ENCODE measurements at places on chromosomes 13 and 19. TPM values are rescaled to one million over a fixed set of nuclear protein-coding genes. Genes with fewer than 3 reads are reported as not detected.

DNA sequence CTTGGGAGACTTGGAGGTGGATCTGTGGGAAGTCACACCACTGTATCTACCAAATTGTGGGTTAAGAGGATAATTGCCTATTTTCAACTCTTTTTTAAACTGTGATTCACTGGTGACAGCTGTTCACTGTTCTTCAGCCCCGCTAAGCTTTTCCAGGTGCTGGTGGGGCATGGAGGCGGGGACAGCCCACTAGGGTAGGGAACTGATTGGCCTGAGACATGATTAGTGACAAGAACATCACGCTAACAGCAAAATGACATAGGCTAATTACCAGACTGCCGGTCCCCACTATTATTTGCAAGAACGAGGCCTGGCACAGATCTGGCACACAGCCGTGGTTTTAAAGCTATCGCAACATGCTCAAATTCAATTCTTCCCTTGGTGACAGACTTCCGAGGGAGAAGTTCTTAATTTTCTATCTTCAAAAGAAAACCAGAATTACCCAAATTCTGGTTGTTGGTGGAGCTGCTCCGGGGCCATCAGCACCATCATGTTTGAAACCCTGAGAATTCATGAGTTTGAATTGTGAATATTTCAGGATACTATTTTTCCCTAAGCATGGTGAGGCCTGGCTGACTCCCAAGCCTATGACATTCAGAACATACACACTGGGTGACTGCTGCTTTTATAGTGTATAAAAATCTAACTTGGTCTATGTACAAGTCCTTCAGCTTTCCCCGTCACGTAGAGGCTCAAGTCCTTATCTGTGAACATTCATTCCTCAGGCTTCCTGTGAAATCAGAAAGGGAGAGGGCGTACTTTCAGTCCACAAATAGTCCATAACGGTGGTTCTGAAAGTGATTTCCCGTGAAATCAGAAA is 17.9 kb downstream of the DOCK9 start:
- no peak for DNase-seq

DNA sequence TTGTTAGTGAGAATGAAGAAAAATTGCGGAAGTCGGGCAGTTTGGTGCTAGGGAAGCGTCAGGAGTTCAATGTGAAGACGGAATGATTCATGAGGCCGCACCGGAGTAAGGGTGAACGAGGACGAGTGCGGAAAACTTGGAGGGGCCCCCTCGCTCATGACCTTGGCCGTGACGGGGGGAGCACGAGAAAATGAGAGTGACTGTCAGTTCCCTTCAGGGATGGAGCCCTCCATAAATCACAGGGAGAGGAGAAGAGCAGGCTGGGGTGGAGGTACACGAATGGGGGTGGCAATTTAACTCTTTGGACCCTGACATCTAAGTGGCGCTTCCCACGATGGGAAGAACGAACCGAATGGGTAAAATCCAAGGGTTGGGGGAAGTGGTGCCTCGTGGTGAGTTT is 486.4 kb downstream of the TSHZ3 start:
- DNase-seq = no peak

DNA sequence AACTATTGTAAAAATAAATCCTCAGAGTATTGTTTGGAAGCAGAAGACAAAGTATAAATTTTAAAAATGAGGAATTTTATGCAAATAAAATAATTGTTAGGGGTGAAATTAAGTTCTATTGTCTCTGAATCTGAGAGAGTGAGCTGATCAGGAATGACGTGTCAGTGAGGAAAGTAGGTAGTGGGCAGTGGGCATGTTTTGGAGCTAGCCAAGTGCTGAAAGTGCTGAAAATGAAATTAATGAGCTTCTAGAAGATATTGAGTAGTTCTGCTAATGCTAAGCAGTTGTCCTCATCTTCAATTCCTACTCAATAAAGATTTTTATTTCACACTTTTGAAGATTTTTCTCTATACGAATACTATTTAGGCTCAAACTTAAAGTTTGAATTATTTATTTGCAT is 1167.8 kb upstream of the PCDH20 start:
- no peak for DNase-seq

GRCh38 chr13:67048084-67048820 is 181.9 kb downstream of the PCDH9 start:
- DNase-seq = no peak

The GZMM gene
- total RNA-seq = 1.3 TPM

GRCh38 chr19:2261438-2262172 is 5.4 kb upstream of the JSRP1 start:
- no peak for DNase-seq

The PLK5 gene
- not detected for total RNA-seq

DNA sequence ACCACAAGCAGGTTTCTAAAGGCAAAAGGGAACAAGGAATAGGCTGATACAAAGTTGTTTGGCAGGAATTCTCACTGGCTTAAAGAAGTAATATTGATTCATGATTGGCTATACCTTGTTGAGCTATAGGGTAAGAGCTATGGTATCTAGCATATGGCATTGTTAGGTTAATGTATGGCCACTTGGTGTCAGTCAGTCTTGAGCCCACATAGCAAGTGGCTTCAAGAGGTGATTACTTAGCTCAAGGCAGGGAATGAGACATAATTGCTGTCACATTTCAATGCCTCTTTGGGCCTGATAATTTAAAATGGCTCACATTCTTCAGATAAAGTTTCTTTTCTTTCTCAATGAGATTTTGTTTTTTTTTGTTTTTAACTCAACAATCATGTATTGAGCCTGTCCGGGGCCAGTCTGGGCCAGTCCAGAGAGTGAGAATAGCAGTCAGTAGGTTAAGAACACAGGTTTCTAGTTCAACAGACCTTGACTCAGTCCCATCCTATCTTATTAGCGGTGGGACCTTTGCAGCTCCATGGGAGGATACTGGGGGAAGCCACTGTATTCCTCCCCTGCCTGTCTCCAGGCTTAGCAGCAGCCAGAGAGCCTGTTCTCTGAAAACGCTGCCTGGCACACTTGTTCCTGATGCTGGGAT is 45.8 kb upstream of the RCBTB2 start:
- no peak for DNase-seq

The C19orf85 gene
- not detected for total RNA-seq

The BEST2 gene
- 0.10 TPM for total RNA-seq

DNA sequence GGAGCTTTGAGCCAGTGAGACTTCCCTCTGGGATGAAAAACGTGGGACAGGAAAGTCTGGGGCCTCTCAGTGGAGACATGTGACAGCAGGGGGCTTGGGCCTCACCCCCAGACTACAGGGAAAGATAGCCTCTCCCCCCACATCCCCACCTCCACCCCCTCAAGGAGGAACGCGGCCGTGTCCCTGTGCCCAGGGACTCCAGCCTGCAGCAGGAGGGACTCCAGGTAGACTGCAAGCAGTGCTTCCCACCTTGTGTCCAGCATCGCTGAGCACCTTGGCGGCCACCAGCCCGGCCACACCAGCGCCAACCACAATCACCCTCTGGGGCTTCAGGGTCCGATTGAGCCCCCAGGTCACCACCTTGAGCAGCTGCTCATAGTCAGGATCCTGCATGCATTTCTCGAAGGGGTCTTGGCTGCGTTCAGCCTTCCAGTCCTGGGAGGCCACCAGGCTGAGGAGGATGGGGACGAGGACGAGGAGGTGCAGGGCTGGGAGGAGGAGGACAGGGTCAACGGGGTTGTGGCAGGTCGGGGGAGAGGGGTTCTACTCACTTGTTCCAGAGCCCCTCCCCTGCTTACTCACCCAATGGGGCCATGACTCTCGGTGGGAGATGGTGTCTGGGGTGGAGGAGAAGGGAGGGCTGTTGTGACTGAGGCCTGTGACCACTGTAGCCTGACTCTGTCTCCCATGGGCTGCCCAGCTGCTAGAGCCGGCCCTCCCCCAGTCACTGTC is 955 bp downstream of the IL4I1 start:
- no peak for DNase-seq

The ZNF83 gene
- total RNA-seq = 43.1 TPM

DNA sequence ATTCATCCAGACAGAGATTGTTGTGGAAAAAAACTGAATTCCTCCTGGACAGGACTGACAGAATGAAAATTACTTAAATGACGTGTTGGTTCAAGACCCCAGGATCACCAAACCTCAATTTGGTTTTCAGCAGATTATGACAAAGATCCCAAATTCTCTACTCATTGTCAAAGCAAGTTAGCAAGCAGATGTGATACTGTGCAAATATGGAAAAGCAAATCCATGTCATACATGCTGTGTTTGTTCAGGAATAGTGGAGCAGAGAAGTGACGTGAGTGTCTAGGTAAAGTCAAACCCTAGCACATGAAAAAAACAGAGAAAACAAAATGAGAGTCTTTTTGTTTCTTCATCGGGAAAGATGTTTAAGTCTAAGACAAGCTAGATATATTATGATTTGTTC is 169.2 kb upstream of the NBEA start:
- DNase-seq = no peak

DNA sequence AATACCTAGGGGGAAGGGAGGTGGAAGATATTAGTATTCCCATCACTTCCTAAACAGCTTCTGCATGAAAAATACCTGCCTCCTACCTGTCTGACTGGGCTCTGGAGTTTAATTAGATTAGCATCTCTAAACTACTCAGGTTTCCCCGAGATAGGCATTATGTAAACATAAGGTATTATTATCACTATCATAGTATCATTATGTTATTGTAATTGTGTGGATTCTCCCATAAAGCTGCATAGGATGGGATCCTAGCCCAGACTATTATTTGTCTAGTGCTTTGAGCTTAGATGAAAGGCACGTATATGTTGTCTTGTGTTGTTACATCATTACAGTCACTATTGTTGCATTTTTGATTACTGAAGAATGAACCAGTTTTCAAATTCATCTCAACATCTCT is 115.2 kb upstream of the SOX21 start:
- DNase-seq = no peak

- DNase-seq = no peak
Measured at GRCh38 chr13:20848944-20849343, 53.6 kb downstream of the XPO4 start.

DNA sequence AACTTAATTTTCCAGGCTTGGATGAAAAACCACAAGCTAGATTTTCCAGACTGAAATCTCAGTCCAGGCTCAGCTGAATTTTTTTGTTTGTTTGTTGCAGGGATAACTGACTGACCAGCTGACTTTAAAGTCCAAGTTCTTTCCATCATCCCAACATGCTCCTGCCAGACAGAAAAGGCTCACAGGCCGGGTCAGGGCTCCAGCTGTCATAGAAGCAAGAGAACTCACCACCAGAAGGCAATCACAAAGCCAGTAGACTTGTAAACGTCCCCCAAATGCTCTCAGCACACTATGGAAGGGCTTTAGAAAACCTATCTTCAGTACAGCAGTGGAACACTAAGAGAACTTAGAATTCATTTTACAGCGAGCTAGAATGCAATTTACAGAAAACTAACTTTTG is 25.5 kb downstream of the DCLK1 start:
- no peak for DNase-seq

DNA sequence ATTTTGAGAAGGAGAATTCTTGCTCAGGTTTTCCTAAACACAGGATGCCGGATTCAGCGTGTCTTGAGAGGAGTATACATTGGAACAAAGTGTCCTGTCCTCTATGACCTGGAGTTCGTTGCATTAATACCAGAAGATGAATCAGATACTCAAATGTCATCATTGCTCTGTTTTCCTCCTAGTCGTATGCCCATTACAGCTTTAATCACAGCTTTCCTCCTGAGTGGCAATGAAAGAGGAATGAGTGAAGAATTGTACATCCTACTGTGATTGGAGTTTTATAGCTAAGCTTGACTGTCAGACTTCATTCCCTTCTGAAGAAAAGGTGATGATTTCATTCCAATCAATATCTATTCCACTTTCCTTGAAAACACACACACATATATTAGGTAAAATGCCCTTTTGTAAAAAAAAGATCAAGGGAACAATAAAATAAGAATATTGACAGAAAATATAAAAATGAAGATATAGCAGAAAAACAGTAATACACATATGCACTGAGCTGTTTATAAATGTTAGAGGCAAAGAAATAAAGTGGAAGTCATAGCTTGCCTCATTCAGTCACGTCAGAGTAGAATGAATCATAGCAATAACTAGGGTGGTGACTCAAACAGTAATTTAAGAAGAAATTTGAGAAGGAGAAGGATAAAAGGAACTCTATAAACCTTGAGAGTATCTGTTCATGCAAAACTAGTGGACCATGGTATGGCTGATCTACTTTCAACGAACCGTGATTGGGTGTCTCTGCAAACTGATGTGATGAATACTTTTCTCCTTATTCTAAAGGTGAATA is 501.5 kb downstream of the SUCLA2 start:
- DNase-seq = peak; percentile 78

DNA sequence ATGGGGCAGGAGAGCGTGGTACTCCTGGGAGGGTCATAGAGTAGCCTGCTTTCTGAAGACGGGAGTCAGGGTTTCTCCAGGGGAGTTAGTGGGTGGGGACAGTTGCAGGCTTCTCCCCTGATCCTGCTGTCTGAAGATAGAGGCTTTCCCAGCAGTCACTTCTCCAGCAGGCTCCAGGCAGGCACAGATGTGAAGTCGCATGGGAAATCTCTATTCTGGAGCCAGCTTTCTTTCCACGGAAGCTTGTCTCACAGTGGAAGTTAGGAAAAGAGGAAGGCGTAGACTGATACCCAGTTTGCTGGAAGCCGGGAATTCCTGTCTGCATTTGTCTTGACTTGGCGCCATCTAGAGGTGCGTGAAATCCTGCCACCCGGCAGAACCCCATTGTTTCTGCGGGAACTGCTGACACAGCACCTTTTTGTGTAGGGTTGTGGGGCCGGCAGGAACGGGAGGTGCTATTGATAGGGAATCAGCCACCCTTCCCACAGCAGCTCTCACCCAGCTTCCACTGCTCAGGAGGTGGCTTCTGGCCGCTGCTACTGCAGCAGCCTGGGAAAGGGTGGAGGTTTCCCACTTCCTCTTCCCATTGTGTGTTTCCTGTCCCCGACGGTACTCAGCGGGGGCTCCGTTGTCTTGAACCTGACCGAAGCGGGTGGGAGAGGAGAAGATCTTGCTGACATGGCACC is 28.5 kb upstream of the NPAS1 start:
- DNase-seq = peak; percentile 87

The IRGC gene
- total RNA-seq = not detected

DNA sequence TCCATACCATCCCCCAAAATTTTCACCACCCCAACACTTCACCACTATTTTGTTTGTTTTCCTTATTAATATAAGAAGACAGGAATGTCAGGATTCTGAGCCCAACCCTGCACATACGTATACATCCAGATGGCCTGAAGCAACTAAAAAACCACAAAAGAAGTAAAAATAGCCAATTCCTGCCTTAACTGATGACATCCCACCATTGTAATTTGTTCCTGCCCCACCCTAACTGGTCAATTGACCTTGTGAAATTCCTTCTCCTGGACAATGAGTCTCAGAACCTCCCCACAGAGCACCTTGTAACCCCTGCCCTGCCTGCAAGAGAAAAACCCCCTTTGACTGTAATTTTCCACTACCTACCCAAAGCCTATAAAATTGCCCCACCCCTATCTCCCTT is 132.5 kb downstream of the ZNF675 start:
- DNase-seq = peak; percentile 94

The CGB5 gene
- not detected for total RNA-seq

The RASL11A gene
- total RNA-seq = 2.8 TPM

The CAB39L gene
- 12.6 TPM for total RNA-seq

- no peak for DNase-seq
Measured at GRCh38 chr13:46087481-46087880, 17.4 kb downstream of the CPB2 start.

The CGB1 gene
- not detected for total RNA-seq

The SCAMP4 gene
- total RNA-seq = 67.9 TPM

Data from RPMI7951 (cell line).